ENCODE measurements at places on chromosomes 2 and 18. TPM values are rescaled to one million over a fixed set of nuclear protein-coding genes. Genes with fewer than 3 reads are reported as not detected.

DNA sequence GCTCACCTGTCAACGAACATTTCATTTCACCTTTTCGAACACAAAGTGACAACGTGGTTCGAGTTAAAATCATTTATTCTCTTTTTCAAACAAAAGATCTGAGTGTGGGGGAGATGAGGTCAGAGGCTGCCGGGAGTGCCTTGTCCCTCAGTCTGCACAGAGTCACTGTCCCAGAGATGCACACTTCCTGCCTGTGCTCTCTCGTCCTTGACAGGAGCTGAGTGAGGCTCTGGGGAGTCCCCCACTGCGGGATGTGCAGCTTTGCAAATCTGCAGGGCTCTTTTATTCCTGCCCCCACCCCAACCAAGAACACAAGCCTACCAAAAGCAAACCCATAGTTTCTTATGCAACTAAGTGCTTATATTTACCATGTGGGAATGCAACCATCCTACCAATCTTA, 497.8 kb downstream of the EIPR1 start:
- DNase-seq, result no peak
- no peaks in the 10 kb centered on the region for H3K36me3 ChIP-seq
- no peak overlapping the region for H3K4me3 ChIP-seq
- no peaks in the 10 kb centered on the region for H3K27me3 ChIP-seq
- H3K27ac ChIP-seq, result no peak overlapping the region

Gene ANKRD36B
- total RNA-seq, result 81.3 TPM

Gene PIKFYVE
- 79.3 TPM for total RNA-seq

GRCh38 chr2:42032745-42033144, 15.1 kb upstream of the PKDCC start:
- no peaks in the 10 kb centered on the region for H3K27me3 ChIP-seq
- no peaks in the 10 kb centered on the region for H3K36me3 ChIP-seq
- no peak overlapping the region for H3K27ac ChIP-seq
- no peak overlapping the region for H3K4me3 ChIP-seq
- DNase-seq, result no peak
- peaks cover 13% of the 10 kb centered on the region for H3K4me1 ChIP-seq
